ENCODE measurements at places on chromosomes 4 and X. TPM values are rescaled to one million over a fixed set of nuclear protein-coding genes. Genes with fewer than 3 reads are reported as not detected.

Gene SRPX2
- not detected for total RNA-seq

Gene CT45A10
- not detected for total RNA-seq

Gene NUDT10
- total RNA-seq: 0.12 TPM

Gene SAGE1
- total RNA-seq: not detected

Gene SLC25A14
- 12.2 TPM for total RNA-seq

Gene ETDC
- not detected for total RNA-seq

Gene TRIM2
- total RNA-seq: 0.42 TPM

Gene PNMA6A
- total RNA-seq: 0.74 TPM

Gene SHROOM4
- not detected for total RNA-seq

Gene MAGEA6
- total RNA-seq: not detected

Gene F11
- not detected for total RNA-seq

Gene ZXDA
- total RNA-seq: 4.8 TPM

Gene SMIM10L2A
- 0.64 TPM for total RNA-seq

Gene TRMT44
- 26.3 TPM for total RNA-seq

Gene PCSK1N
- 0.56 TPM for total RNA-seq

Gene AGA
- 21.4 TPM for total RNA-seq

Gene TREX2
- 2.3 TPM for total RNA-seq

Gene CLIC2
- 1.0 TPM for total RNA-seq

Gene MSX1
- total RNA-seq: not detected

Gene XIAP
- 46.1 TPM for total RNA-seq

Gene CLDN22
- not detected for total RNA-seq

Gene STEEP1
- 18.9 TPM for total RNA-seq

Gene NAT8L
- total RNA-seq: 5.1 TPM

Gene FHIP1A
- total RNA-seq: not detected

Gene UGT2A3
- not detected for total RNA-seq

Gene ITGB1BP2
- total RNA-seq: 5.3 TPM

Gene XK
- 0.15 TPM for total RNA-seq

Gene CENPVL2
- total RNA-seq: not detected

Gene LIMCH1
- total RNA-seq: not detected

Gene NAA11
- not detected for total RNA-seq

Gene ABLIM2
- 0.56 TPM for total RNA-seq

Gene SLC9B2
- 30.1 TPM for total RNA-seq

Gene CENPI
- total RNA-seq: 17.1 TPM

Gene LRRC66
- 0.27 TPM for total RNA-seq

Gene IL21
- total RNA-seq: 30.1 TPM

Gene TENM3
- not detected for total RNA-seq

Gene ATP2B3
- total RNA-seq: 0.07 TPM

Gene DMRTC1
- total RNA-seq: not detected

Gene PDLIM3
- not detected for total RNA-seq
